T follicular helper cell (primary cell): ENCODE measurements at places on chromosomes 11 and 22.

DNA sequence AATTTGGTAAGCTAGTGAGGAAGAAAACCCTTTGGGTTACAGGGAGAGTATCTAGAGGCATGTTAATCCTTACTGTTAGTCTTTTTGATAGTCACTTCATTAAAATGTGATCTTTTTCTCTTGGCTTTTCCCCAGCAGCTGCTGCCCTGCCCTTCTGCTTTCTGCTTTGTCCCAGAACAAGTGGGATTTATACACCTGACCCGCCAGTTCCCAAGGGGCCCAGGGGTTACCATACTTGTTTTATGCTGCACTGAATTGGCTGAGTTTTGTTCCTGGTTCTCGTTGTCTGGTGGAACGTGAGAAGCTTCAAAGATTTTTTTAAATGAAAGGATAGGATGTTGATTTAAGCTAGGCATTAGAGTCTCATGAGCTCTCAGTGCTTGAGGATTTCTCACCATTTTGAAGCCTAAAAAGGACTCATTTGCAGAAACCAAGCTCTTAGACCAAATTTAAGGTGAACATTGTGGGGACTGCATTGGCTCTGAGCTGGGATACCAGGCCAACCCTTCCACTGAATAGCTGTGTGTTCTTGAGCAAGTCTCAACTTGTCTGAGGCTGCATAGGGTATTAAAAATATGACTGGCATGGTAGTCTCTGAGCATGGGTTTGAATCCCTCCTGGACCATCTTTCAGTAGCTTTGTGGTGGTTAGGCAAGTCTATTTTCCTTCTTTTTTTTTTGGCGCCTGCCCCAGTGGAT lies 6.6 kb downstream of the LIMK2 start:
- DNase-seq: no peak

GRCh38 chr11:121145826-121146225 lies 44.8 kb downstream of the TECTA start:
- DNase-seq: no peak

DNA sequence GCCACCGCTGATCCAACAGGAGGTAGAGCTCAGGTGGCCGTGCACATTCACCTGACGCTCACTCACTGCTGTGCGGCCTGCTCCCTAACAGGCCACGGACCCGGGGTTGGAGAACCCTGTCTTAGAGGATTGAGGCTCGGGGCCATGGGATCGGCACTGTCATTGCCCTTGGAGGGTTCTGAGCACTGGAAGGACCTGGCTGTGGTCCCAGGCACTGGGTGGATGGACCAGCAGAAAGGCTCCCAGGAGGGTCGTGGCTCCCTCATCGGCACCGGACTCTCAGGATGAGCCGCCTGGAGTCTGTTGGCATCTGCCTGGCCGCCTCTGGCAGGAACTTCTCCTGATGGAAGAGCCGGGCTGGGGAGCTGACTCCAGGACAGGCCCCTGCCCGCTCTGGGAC lies 6.5 kb downstream of the KCNQ1 start:
- DNase-seq: no peak

DNA sequence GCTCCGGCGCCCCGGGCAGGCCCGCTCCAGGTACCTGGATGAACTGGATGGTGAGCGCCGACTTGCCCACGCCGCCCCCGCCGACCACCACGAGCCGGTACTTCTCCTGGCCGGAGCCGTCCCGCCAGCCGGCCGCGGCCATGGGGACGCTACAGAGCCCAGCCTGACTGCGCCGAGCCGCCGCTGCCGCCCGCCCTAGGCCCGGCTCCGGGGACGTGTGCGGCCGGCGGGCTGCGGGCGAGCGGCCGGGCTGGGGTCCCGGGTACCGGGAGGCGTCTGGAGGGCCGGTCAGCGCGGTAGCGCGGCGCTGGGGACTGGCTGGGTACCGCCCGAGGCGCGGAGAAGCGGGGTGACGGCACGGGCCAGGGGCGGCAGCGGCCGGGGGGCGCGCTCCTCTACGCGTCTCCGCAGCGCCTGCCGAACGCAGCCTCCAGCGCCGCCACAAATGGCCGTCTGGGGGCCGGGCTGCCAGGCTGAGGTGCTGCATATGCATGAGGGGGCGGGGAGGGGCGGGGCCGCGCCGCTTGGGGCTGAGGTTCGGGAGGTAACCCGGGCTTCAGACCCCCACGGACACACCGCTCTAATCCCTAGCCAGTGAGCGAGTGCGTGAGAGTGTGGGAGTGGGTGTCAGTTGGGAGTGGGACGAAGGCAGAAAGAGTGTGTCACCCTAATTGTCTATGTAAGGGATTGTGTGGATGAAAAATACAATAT lies at the start of gene RRAS2:
Gene RRAS2 (minus strand): TSS at position 455 of the 711 bp plus-strand sequence. CDS start 313 bp downstream, at position 142.
- peak; percentile 70 for DNase-seq

DNA sequence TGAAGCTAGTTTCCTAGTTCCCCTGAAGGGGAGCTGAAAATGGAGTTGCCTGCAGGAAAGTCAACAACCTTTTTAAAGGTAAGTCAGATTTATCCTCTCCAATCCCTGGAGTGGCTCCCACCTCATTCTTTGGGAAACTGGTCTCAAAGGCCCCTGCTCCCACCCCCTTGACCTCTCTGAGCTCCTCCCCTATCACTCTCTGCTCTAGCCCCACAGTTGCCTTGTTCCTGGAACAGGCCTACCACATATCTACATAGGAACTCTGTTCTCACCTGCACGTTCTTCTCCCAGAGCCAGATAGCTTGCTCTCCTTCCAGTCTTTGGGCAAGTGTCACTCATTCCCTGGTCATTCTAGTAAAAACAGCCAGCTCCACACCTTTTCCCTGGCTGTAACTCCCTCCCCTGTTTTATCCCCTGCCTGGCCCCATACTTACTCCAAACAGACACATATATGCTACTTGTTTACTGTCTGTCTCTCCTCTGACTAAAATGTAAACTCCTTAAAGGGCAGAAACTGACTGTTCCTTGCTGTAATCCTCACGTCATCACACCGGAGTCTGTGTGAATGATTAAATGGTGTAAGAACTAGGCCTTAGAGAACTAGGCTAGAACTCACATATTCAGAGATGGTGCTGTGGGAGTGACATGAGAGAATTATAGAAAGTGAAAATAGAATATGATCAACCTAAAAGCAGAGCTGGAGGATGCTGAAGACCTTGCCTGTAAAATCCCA lies 53.3 kb downstream of the TCF20 start:
- no peak for DNase-seq

GRCh38 chr22:41094041-41094593 lies 1.7 kb downstream of the EP300 start:
- DNase-seq: no peak

GRCh38 chr11:12537778-12538401 lies 136.3 kb upstream of the TEAD1 start:
- DNase-seq: no peak

- no peak for DNase-seq
Measured at GRCh38 chr11:134815404-134815803, 403.4 kb upstream of the B3GAT1 start.

DNA sequence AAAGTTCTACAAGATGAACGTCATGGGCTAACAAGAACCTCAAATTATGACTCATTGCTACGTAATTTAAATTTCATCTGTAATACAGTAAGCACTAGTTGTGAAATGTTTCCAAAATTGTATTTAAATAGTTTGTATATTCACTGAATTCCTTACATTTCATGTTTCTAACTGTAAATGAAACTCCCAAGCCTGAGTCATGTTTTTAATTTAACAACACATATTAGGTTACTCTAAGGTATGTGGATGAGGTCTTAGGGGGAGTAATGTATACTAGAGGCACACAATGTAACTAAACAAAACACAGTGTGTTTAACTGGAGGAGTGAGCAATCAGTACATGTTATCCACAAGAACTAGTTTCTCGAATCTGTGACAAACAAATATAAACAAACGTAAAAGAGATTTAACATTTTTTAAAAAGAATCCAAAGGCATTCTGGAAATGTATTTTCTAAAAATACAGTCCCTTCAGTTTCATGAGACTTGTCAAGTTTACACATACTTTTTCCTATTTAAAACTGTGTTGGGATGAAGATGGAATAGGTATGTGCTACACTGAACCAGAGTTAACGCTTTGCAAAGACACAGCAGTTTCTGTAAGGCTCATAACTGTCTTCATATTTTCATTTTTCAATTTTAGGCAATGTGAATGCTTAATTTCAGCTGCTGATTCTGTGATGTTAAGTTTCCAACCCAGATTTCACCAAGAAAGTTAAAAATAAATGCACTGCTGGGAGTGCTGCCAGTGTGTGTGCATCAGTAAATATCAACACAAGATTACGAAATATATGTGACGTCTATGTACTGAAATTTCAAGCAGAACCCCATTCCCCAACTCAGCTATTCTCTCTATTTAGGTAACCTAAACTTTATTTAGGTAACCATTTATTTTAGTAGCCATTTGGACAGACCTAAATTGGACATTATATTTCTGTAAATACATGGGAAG lies 52.6 kb downstream of the PITPNB start:
- DNase-seq: no peak

GRCh38 chr11:42054351-42054900 lies 595.0 kb upstream of the LRRC4C start:
- no peak for DNase-seq

- DNase-seq: no peak
Measured at GRCh38 chr22:28151151-28151816, 232.2 kb upstream of the PITPNB start.

DNA sequence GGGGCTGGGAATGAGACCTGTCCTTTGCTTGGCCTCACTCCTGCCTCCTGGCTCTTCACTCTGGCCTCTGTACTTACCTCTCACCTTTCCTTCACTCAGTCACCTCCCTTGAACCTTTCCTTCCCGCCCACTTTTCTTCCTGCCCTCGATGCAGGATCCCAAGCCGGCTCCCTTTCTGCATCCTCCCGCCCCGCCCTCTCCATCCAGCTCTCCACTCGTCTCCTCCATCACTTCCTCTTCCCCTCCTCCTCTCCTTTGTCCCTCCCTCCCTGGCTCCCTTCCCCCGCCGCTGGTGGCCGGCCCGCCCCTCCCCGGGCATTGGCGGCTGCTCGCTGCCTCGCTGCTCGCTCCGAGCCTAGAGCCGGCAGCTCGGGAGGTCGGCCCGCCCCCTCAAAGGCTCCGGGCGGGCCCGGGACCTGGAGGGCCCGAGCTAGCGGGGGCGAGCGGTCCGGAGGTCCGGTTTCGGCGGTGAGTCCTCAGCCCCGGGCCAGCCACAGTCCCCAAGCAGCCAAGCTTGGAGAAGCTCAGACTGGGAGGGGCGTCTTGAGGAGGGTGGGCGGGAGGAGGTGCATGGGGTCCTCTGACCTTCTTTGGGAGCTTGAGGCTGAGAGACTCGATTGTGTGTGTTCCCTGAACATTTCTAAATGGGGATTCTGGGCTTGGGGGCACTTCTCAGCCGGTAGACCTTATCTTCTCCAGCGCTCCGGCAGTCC lies 13.8 kb downstream of the PHLDB1 start:
- no peak for DNase-seq

GRCh38 chr11:26626346-26626745 lies 54.3 kb upstream of the MUC15 start:
- no peak for DNase-seq

GRCh38 chr22:19709063-19709769 lies 5.1 kb upstream of the SEPTIN5 start:
- DNase-seq: no peak

GRCh38 chr11:47003180-47003877 lies 66.8 kb downstream of the CSTPP1 start:
- DNase-seq: no peak

GRCh38 chr11:86673872-86674750 lies 1.7 kb upstream of the ME3 start:
- DNase-seq: no peak

GRCh38 chr22:30606455-30607299 lies at the start of gene TCN2:
Gene TCN2 (plus strand): TSS chr22:30607174. CDS start chr22:30607332, 158 bp downstream.
- no peak for DNase-seq

DNA sequence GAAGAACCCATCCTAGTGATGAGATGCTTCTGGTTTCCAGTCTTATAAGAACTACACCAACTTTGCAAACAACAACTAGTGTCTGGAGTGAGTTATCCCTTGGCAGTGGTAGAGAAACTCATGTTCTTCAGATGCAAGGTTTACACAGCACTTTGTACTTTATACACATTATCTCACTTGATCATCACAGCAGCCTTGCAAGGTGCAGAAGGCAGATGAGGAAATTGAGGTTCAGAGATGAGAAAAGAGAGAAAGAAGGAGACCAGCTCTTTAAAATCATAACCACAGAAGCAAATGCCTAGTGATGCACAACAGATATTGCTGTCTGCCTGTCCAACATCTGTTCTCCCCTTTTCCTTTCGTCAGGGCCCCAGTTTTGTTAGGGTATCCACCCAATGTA lies 16.7 kb upstream of the CD44 start:
- no peak for DNase-seq

GRCh38 chr22:43110444-43110926 lies at the start of gene BIK:
Gene BIK (plus strand): TSS chr22:43110750. CDS start chr22:43124023, 13,273 bp downstream.
- DNase-seq: peak; percentile 25

DNA sequence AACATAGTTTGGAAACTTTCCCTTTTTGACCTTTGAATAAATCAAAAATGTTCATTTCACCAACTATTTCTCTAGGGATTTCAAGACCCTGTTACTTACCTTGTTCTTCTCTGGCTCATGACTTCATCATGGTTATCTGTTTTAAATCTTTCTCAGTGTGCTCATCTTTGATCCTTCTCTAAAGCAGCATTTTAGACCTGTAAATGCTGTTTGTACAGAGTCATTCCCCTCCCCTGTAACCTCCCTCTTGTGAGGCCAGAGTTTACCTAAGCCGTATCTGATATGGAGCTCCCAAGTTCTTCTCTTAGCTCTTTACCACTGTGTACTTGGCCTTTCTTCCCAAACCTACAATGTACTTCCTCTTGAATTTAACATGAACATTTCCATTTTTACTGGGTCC lies 56.0 kb downstream of the ACER3 start:
- no peak for DNase-seq

GRCh38 chr11:6889835-6890234 lies 2.5 kb downstream of the OR2D2 start:
- no peak for DNase-seq

DNA sequence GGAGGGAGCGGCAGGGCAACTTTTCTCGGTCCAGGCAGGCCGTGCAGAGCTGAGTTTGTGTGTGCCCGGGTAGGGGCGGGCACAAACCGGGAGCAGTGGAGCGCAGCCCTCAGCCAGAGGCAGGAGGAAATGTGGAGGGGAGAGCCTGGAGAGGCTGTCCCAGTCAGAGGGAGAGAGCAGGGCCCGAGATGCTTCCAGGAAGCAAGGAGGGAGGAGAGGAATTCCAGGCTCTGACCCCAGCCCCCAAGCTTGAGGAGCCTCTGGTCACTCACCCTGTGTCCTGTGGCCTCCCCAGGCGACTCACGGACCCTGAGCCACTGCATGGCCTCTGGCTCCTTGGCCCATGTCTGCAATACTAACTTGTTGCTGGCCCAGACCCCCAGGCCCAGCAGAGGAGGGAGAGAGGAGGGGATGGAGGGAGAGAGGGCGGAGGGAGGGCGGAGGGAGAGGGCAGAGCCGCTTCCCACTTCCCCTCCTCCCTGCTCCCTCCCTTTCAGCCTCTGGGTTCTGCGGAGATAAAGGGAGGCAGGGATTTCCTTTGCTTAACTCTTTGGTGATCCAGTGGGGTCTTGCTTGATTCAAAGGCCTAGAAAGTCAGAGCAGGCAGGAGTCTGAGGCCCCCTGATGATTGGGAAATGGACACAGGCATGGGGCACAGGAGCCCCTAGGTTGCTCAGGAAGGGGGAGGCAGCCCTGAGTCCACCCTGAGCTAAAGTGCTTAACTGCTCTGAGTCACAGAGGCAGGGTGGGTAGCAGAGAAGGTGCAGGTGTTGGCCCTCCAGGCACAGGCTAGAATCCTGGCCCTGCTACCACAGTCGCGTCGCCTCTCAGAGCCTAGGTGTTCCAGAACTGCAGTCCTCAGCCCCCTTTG lies at the start of gene C1QTNF6:
Gene C1QTNF6 (minus strand): TSS at position 357 of the 871 bp plus-strand sequence. CDS start 34 bp downstream, at position 323.
- DNase-seq: no peak
